ENCODE measurements at places on chromosomes 12 and 14.

- no peak for DNase-seq
These were observed 6.6 kb upstream of the SLC8B1 start for GRCh38 chr12:113341535-113341934.

DNA sequence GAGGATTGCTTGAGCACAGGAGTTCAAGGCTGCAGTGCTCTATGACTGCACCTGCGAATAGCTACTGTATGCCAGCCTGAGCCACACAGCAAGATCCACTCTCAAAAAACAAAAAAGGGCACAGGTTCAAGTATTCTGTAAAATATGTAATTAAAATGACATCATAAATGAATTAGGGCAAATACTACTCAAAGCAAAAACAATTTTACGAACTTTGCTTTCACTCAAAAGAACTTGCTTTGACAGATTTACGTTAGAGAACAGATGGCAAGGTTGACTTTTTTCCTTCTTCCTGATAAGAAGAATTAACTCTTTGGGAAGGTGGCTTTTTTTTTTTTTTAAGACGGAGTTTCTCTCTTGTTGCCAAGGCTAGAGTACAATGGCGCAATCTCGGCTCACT lies 44.0 kb upstream of the EAPP start:
- DNase-seq = no peak

GRCh38 chr14:77183896-77184295 lies 2.3 kb downstream of the TMEM63C start:
- no peak for DNase-seq

DNA sequence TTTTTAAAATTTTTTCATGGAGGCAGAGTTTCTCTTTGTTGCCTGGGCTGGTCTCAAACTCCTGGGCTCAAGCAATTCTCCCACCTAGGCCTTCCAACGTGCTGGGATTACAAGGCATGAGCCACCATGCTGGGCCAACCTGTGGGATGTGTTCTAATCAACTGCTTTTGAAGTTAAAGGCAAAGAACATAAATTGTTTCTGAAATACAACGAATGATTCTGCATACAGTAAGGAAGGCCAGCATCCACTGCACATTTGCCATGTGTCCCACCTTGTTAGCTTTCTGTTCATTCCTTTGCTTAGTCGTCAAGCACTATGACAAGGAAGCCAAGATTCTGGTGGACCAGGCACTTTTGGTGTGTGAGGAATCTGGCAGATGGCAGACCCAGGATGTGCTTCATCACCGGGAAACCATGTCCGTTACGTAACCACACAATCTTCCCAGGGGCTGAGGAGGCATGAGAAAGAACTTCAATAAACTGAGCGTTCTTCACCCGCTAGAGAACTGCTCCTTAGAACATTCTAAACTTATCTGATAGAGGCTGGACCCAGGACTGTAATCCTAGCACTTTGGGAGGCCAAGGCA lies 24.5 kb downstream of the MOK start:
- DNase-seq = no peak

Data from NCI-H774 (cell line).